ENCODE measurements at places on chromosomes 4 and X. TPM values are rescaled to one million over a fixed set of nuclear protein-coding genes. Genes with fewer than 3 reads are reported as not detected.

Gene NDP
- 18.7 TPM for total RNA-seq

Gene RAB33A
- total RNA-seq: 13.5 TPM

- DNase-seq: no peak
Measured at GRCh38 chr4:134708616-134709015, 507.0 kb upstream of the PABPC4L start.

DNA sequence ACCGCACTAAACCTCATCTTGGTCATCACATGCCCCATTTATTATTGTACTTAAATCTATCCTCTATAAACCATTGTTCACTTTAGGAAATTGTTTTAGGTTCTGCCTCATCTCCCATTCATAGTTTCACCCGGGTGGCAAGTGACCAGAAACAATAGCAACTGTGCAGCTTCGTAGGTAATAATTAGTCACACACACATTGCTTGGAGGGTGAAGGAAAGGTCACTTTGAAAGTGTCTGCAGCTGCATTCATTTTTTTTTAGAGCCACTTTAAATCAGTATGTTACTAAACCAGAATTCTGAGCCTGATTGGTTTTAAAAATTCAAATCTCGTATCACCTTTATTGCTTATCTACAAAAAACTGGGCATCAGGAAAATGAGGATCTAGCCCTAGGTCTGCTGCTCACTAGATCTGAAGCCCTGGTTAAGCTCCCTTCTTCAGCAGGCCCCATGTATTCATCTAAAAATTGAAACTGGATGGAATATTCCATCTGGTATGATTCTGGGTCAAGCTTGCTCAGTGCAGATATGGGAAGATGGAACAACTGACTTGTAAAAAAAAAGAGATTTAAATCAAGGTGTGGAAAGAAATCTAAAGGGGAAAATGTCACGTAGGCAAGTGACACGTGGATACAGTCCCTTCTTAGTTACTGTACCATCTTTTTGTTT is 62.4 kb downstream of the LIMCH1 start:
- no peak for DNase-seq

GRCh38 chrX:13411496-13412207 is 91.8 kb upstream of the ATXN3L start:
- no peak for DNase-seq

- DNase-seq: no peak
Measured at GRCh38 chr4:108533876-108534275, 86.5 kb upstream of the RPL34 start.

DNA sequence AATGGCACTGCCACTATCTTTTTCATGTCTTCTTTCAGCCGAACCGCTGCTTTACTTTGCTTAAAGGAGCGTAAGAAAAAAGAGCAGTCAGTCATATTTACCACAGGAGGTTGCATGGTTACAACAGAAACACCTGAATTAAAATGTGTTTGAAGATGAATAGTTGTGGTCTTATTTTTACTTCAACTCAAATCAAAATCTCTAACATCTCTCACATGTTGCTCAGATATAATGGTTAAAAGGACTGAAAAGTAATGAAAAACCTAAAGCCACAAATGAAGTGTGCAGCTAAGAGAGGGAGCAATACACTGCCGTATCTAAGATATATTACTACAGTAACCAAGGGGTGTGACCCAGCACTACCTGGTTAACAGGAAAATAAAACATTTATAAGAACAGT is 27.4 kb downstream of the FAM13A start:
- no peak for DNase-seq

GRCh38 chr4:2831611-2832308 is 11.9 kb upstream of the ADD1 start:
- no peak for DNase-seq

DNA sequence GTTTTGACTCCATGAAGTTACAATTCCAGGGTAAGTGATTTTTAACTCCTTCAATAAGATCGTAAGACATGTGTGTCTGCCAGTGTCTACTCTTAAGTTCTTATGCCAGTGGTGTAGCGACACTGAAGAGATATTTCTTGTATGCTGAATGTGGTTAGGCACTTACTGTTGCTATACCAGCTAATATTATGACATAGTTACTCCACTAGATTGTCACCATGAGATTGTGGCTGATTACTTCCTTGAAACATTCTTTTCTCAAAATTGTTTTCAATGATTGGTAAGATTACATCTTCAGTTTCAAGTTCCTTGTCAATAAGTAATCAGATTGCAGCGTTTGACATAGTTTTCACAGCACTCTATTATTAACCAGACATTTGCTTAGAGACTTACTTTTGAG is 60.6 kb upstream of the PAGE5 start:
- DNase-seq: no peak

GRCh38 chr4:110229266-110229665 is 30.9 kb upstream of the ELOVL6 start:
- no peak for DNase-seq

GRCh38 chr4:40548256-40548655 is 81.4 kb downstream of the RBM47 start:
- DNase-seq: no peak

- DNase-seq: no peak
Measured at GRCh38 chrX:68696267-68696990, 49.0 kb downstream of the STARD8 start.
